ENCODE measurements at places on chromosomes 13 and 19.
A peak's percentile ranks its signal among the peaks of the same experiment; 100 is the strongest.

DNA sequence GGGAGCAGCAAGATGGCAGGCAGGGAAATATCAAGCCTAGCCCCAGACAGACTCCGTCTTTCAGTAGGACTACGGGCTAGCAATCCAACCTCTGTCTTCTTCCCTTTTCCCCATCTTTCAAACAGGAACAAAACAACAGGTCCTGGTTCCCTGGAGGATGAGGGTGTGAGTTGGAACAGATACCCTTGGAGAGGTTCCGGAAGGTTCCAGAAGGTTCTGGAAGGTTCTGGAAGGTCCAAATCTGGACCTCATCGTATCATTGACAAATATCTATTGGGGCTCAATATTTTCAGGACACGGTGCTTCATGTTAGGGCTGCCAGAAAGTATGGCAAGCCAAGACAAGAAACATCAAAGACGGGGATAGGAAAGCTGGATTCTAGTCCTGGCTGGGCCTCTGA, 28.5 kb upstream of the FEM1A start:
- DNase-seq = no peak

DNA sequence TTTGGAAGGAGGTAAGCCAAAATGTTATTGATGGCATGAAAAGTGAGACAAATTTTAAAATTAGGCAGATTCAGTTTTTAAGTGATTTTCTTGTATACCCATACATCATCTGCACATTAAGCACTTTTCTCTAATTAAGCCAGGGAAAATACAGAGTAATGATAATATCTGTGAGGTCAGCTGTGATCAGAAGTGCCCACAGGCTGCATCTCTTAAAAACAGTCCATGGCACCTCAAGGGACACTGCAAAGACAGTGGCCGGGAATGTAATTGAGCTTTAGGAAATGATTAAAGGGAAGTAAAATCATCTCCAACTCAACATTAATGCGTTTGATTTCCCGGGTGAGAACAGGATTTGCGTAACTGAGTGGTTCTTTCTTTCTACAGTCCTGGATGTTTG, 2.0 kb downstream of the COL4A1 start:
- DNase-seq = no peak

GRCh38 chr13:95181586-95181985, 119.7 kb downstream of the ABCC4 start:
- DNase-seq = no peak

- DNase-seq = peak; percentile 92
Observed at GRCh38 chr19:14006766-14007562, 844 bp upstream of the RFX1 start.

- no peak for DNase-seq
Observed at GRCh38 chr13:55160867-55161266, 1979.9 kb upstream of the PRR20A start.

DNA sequence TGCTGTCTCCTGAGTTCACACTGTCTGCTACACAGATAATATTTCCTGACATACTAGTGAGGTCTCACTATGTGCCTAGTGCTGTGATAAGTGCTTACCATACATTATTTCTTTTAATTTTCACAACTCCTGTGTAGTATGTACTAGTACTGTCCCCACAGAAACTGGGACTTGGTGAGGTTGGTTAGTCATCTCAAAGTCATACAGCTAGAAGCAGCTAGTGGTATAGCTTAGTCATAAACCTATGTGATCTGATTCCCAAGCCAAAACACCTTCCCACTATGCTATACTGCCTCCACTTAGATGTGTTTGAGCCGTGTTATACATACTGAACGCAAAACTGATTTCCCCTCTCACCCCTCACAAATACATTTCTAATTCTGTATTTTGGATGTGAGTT, 10.5 kb downstream of the MTMR6 start:
- DNase-seq = no peak

DNA sequence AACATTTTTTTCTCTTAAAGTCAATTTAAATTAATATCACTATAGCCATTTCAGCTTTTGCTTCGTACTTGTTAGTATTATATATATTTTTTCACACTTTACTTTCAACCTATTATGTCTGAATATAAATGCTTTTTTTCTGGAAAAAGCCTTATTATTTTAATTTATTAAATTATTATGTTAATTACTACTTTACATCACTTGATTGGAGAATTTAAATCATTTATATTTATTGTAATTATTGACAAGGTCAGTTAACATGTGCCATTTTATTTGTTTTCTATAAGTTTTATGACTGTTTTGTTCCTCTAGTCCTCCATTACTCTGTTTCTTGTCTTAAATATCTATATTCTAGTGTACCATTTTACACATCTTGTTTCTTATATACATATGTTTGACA, 1333.4 kb upstream of the MIR17HG start:
- DNase-seq = no peak

DNA sequence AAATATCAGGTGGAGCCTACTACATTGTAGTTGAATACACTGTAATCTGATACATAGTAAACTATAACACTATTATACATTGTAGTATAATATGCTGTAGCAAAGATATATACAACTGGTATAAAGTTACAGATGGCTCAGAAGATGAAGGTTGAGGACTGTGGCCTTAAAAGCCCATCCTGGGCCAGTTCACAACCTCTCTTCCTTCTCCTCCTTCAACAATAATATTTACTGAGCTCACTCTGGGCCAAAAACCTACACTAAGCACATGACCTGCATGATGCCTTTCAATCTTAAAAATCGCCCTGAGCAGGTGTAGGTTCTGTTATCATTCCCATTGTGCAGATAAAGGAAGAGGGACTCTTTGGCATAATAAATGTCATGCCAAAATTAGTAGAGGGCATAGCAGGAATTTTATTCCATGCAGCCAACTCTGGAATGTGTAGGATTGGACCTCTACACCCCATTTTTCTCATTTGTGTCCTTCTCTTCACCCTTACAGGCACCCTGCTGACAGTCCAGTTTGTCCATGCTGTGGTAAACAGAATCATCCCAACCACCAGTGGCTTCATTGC, 14.6 kb upstream of the SIN3B start:
- DNase-seq = no peak

DNA sequence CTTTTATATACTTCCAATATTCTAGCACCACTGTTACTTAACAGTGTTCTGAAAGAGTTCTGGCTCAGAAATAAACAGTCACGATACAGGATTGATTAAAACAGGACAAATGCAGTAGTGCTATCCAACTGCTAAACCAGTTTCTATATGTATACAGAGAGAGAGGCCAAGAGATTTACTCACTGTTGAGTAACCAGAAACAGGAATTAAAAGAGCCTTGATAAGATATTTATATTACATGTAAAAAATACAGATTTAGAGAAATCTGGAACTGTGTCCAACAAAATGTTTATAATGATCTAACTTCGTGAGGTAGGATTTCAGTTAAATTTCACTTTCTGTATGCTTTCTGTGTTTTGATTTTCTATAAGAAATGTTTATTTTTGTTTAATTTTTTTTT, 116.6 kb downstream of the CDK8 start:
- no peak for DNase-seq

- DNase-seq = no peak
Observed at GRCh38 chr19:17333611-17334413, 843 bp downstream of the ANO8 start.

DNA sequence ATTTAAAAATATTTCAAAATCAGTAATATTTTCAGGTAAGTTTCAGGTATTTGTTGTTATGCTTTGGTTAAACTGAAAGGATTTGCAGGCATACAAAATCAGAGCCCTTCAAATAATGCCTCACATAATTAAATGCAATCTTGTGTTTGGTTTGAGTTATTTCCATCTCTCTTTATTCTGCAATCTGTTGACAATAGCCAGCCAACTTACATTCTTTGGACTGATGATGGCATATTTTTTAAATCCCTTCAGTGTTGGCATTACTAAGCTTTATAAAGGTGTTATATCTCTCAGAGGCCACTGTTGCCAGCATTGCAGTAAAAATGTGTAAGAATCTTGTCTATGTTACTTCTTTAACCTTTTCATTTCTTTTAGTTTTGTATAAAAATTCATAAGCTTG, 257.2 kb upstream of the RFC3 start:
- no peak for DNase-seq

DNA sequence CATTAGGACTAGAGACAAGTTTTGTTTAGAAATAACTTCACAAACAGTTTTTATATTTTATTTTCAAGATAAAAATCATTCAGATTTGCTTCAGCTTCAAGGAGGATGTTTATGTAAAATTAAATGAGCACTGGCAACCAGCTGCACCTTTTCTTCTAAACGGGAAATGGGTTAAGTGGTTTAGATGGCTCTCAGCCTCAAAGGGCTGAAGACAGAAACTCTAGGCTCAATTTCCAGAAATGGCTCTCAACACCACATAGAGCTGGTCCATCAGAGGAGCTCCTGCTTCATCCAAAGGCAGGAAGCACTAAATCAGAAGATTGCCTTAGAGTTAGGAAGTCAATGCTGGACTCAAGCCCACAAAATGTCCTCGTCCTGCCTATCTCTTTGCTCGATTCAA, 74.7 kb downstream of the ZNF429 start:
- DNase-seq = no peak

GRCh38 chr19:49347191-49347590, 12.0 kb downstream of the CD37 start:
- no peak for DNase-seq

DNA sequence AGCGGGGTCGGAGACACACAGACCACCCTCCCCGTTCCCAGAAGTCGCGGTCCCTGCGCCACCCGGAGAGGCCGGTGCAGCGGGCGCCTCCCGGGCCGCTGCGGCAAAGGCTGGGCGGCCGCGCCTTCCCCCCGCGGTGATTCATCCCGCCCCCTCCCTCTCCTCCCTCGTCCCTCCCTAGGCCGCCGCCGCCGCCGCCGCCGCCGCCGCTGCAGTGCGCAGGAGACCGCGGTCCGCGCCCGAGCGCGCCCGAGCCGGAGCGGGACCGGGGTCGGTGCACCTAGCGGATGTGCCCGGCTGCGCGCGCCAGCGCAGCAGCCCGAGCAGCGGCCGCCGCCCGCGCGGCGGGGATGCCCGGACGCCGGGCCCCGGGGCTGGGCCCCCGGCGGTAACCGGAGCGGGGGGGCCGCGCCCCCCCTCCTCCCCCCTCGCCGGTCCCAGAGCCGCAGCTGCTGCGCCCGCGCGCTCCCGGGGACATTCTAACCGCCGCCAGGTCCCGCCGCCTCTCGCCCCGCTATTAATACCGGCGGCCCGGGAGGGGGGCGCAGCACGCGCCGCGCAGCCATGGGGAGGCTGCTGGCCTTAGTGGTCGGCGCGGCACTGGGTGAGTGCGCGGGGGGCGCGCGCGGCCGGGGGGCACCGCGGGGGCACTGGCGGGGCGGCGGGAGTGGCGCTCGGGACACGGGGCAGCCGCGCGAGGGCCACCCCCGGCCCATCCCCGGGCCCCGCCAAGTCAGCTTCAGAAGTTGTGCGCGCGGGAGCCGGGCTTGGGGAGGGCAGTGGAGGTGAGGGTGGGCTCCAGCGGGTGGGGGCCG, at the start of gene SCN1B:
TSS of gene SCN1B (plus strand) at position 214 of the 815 bp plus-strand sequence. CDS start at position 565, 351 bp downstream.
- DNase-seq = peak; percentile 75

DNA sequence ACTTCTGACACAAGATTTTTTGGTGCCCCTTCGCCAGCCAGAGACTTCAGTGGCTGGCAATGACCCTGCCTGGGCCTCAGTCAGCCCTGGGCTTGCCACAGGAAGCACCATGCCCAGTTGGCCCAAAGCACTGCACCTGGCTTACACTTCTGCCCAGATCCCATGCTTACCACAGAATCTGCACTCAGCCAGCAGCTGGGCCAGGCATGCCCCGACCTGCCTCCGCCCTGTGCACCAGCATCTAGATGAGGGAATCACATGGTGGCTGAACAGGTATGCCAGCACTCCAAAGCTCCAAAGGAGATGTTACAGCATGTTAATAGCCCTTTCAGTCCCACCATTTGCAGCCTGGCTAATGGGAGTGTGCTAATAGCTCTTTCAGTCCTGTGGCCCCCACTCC, 690.9 kb downstream of the SLITRK6 start:
- DNase-seq = peak; percentile 36

DNA sequence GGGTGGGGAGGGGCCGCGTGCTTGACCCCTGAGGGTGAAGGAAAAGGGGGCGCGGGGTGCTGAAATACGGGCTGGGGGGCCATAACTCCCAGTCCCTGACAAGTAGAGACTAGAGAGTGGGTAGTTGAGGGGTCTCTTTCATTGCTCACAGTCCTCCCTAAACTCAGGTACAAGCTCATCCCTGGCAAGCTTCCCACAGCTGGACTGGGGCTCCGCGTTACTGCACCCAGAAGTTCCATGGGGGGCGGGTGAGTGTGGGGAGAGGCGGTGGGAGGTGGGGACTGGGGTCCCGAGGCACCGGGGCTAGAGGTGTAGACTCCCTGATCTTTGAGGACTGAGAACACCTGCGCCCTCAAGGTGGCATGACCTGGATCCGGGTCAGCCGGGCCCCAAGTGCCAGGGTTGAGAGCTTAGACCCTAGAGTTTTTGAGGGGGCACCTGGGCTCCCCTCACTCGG, 1.3 kb downstream of the ETV2 start:
- DNase-seq = no peak
